ENCODE measurements at places on chromosomes 7 and 10.
A peak's percentile ranks its signal among the peaks of the same experiment; 100 is the strongest.

GRCh38 chr10:116522803-116523381 is 22.8 kb upstream of the PNLIP start:
- DNase-seq: no peak

- DNase-seq: no peak
These were observed 87.8 kb upstream of the PPP2R2D start for GRCh38 chr10:131812736-131813604.

- DNase-seq: no peak
These were observed 733.0 kb downstream of the TNS3 start for GRCh38 chr7:46848944-46849343.

- DNase-seq: no peak
These were observed 149.6 kb upstream of the PRPS1L1 start for GRCh38 chr7:18177129-18177814.

DNA sequence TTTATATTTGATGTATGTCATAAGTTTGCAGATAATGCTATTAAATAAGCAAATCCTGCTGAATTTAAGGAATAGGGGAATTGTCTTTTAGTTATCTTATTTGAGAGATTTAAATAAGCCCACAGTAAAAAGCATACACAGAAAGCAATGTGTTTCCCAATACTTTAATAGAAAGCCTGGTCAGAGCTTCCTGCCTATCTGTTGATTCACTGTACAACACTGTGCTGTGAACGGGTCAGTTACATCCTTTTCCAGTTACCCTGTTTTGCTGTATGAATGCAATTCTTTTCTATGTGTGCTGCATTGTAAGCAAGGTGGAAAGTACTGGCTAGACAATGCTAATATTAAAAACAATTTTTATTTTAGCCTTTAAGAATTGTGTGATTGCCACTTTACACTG is 81.2 kb downstream of the ANKRD7 start:
- no peak for DNase-seq

GRCh38 chr7:47535035-47535703 is 46.7 kb downstream of the TNS3 start:
- DNase-seq: peak; percentile 38

GRCh38 chr7:2567679-2568278 is 9.0 kb downstream of the IQCE start:
- DNase-seq: no peak

GRCh38 chr7:131827421-131827820 is 271.0 kb upstream of the PODXL start:
- DNase-seq: no peak

DNA sequence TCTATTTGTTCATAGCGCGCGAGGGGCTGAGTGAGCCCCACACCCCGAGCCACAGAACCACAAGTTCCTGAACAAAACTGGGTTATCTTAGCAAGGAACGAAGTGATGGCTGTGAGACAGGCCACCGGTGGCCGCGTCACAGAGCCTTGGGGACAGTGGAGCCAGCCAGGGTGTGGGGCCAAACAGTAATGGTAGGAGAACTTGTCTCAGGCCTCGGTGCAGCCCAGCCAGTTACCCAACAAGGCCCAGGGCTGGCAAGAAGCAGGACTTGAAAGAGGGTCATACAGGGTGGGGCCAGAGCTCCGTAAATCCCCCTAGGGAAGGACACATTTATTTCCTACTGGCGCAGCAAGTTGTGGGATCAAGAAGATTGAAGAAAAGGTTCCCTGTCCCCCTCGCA is 39.4 kb upstream of the TNS3 start:
- no peak for DNase-seq

DNA sequence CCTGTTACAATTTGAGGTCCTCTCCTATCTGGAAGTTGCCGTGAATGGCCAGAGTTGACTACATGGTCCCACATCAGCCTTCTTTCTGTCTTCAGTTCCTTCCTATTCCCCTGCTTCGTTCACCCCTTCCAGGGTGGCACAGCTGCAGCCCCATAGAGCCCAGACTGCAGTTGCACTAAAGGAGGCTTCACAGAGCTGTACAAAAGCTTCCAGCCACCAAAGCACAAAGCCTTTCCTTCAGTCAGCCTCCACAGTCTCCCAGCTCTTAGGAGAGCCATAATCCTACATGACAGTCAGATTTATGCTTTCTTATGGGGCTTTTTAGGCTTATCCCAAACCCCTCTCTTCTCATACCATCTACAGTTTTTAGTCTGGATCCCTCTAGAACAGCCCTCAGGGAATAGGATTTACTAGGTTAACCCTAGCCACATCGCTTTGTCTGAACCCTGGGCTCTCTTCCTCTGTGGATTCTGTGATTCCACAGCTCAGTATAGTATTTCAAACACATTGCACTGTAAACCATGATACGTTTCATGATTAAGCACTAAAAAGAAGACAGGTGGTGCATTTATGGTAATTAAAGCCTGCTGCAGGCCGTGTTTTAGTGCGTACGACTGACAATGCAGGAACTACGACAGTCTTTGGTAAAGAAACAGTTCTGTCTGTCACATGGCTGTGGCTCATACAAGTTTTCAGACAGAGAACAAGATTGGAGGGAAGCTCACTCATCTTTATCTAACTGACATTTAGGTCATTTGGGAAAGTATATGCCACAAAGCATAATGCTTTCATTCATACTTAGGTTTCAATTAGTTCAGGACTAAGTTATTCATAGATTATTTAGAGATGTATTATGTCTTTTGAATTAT is 208.3 kb upstream of the KMT2E start:
- no peak for DNase-seq

DNA sequence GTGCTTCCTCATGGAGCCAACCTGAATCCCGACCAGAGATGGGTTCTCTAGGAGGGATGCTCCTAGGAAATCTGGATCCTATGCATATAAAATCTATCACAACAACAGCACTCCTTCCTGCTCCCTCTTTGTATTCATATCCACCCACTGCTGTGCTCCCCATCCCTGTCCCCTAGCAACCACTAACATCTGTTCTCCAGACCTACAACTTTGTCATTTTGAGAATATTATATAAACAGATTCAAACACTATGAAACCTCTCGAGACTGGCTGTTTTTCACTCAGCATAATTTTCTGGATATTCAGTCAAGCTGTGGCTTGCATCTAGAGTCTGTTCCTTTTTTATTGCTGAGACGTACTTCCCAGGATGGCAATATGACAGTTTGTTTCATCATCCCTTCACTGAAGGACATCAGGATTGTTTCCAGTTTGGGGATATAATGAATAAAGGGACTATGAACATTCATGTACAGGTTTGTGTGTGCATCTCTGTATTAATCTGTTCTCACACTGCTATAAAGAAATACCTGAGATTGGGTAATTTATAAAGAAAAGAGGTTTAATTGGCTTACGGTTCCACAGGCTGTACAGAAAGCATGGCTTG is 36.0 kb upstream of the PRR15 start:
- DNase-seq: no peak

DNA sequence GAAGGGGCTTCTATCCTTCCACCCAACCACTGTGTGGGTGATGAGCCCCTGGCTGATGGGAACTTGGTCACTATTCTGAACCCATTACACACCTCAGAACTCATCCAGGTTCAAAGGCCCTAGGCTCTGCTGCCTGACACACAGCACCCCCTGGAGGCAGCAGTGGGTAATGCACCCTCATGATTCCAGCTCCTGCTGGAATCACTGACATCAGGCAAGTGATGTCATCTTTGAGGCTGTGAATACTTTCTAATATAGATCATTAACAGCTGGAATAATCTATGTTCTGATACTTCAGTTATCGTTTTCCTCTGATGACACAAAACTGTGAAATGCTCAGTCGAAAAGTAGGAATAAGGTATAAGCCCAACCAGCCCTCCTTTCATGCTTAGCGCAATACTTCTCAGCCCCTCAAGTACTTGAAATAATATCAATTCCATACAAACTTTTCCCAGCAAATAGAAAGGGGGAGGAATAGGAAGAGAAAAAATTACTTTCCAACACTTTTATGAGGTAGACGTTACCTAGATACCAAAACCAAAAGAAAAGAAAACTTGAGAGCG is 7.5 kb upstream of the RBP3 start:
- no peak for DNase-seq

GRCh38 chr10:43421201-43421507 is 12.2 kb upstream of the HNRNPF start:
- no peak for DNase-seq
